Activated CD4-positive, CD25-positive, alpha-beta regulatory T cell (primary cell): ENCODE measurements at places on chromosomes 3 and 15.
A peak's percentile ranks its signal among the peaks of the same experiment; 100 is the strongest.

GRCh38 chr3:123287051-123287961, 85.6 kb downstream of the SEC22A start:
- DNase-seq: no peak

DNA sequence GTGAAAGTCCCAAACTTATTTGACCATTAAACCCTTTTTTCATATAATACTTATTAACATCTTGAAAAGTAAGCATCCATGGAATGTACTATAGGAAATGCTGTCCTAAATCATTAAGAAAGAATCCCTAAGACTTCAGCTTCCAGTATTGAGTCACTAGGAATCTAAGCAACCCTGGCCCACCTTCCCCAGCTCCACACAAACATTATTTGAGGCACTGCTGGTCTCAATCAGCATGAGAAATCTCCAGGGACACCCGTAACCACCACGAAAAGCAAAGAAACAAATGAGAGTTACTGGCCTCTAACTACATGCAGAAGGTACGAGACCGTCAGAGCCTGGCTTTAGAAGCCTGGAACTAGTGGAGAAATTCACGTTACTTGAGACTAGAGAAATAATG, 68.2 kb downstream of the POLQ start:
- DNase-seq: no peak

GRCh38 chr3:151168269-151169094, 34.5 kb downstream of the GPR171 start:
- DNase-seq: peak; percentile 55

DNA sequence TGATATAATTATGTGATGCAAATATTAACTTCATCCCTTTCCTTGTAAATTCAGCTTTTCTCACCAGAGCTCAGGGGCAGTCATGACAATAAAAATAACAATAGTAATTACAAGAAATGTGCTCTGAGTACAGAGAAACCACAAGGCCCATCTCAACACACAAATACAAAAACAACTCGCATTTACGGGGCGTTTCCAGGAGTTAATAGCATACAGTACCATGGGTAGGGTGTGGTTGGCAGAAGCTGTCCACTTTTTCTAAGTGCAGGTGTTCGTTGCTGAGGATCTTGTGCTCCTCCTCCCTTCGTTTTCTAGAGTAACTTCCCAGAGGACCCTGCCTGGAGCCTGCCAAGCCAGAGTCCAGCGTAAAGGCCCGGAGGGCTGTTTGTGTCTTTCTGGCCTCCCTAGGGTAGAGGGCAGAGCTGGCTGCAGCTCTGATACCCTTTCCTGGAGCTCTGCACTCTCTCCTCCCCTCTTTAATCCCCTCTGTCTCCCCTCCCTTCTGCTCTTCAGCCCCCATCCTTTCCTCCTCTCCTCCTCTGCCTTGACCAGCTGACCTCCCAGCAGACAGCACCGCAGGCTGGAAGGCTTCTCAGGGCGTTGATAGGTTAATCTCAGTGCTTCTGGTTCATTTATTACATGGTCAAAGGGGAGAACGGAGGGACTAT, 11.4 kb downstream of the SEMA3G start:
- DNase-seq: no peak

- DNase-seq: no peak
Observed at GRCh38 chr3:33179132-33179531, 39.5 kb downstream of the SUSD5 start.

DNA sequence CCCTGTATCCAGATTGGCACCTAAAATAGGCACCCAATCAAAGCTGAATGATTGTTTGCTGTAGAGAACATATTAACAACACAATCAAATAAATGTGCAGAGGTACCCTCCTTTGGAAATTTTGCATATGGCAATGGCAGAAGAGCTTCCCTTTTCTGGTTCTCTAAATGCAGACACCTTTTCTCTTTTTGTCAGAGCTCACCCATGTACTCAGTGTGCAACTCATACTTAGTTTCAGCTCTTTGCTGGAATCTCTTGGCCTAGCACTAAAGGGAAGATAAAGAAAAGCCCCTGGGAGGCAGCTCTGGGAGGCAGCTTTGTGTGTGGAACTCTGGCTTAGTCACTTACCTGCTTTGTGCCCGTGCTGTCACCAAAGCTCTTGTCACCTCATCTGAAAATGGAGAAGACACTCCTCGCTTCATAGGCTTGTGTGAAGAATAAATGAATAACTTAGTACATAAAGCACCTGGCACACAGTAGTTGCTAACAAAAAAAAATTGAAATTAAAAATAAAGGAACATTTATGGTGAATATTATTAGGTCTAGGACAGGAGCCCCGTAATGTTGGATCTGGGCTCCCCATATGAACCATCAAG, 28.8 kb downstream of the ST6GAL1 start:
- no peak for DNase-seq

DNA sequence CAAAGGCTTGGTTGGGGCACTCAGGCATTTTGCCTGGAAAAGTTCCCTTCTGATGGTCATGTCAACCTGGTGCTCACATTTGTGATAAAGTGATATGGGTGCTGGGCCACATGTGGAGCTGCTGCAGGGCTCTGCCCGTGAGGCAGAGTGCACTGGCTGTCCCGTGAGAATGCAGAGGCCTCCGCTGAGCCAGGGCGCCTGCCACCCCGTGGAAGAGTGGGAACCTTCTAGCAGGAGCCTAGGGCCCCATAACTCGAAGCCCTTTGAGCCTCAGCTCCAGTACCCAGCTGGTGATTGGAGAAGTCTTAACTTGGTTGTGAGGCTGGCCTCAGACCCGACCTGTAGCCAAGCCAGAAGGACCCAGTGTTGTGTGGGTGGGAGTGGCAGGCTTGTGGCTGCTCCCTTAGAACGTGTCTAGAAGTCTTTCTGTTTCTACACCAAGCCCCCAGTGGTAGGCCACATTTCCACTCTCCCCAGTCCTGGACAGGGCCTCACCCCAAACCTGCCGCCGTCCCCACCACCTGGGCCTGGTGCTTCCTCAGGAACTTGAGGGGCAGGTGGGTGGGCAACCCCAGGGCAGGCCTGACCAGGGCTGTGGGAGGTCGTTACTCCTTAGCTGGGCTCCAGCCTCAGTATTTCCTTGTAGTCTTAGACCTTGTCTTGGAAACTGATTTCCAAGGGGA, 19.7 kb downstream of the SEC61A1 start:
- no peak for DNase-seq

- DNase-seq: no peak
Observed at GRCh38 chr3:194736896-194737600, 51.4 kb downstream of the FAM43A start.

DNA sequence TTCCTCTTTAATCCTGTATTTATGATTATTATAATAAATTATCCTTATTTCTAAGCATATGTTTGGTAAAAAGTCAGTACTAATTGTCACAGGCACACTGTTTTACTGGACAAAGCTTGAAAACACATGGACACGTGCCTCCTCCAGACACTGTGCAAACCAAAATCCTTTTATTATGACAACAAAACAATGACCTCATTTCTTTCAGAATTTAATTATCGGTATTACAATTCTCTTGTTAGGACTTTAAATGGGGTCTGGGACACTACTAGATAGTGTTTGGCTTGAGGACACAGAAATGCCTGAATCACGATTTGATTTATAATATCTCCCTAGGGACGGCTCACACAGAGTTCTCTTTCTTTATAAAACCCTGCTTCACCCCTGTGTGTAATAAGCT, 107.3 kb upstream of the IGSF10 start:
- DNase-seq: no peak

DNA sequence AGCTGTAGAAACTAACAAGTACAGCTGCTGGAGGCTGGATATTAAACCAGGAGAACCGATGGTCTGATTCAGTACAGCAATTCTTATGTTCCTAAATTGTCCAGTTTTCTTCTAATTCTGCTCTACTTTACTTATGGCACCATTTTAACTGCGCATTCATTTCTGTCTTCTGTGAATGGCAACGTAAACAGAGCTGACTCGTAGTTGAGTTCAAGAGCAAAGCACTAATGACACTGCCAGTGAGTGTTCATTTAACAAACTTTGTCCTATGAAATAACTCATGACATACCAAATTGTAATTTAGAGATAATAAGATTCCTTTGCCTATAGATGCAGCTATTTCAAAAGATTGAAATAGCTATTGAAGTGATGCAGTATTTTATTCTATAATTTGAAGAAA, 48.7 kb downstream of the BCHE start:
- DNase-seq: no peak

- DNase-seq: no peak
Observed at GRCh38 chr3:131236421-131236820, 145.2 kb upstream of the NUDT16 start.

- no peak for DNase-seq
Observed at GRCh38 chr15:95626501-95627361, 703.8 kb upstream of the NR2F2 start.

- DNase-seq: no peak
Observed at GRCh38 chr15:45481135-45481534, 41.4 kb downstream of the SLC30A4 start.

DNA sequence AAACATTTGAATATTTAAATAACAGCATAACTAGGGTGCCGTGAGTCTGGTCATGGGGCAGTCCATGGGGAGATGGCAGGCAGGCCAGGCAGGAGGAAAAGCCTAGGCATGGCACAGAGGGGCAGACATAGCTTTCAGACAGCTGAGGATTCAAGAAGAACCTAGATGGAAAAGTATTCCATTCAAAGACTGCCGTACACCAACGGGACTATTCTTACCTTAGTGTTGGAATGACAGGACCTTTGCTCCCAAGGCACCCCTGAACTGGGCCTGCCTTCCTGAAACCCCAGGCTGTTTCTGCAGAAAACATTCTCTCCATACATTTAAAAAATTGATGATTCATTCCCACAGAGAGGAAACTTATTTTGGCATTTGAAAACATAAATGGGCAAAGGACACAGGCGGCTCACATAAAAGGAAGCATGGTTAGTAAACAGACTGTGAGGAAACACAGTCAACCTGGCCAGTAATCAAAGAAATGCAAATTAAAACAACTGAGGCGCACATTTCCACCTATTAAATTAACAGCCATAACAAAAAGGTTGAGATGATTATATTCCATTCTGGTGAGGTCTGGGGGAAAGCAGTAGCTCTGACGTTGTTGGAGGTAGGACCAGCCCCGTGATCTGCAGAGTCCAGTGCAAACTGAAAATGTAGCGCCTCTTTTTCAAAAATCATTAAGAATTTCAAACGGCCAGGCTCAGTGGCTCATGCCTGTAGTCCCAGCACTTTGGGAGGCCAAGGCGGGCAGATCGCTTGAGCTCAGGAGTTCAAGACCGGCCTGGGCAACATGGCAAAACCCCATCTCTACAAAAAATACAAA, 71.3 kb upstream of the SMAD3 start:
- DNase-seq: no peak

- DNase-seq: no peak
Observed at GRCh38 chr3:187277129-187277462, 14.4 kb downstream of the MASP1 start.

GRCh38 chr3:104564045-104564643, 802.6 kb upstream of the ALCAM start:
- DNase-seq: peak; percentile 4

GRCh38 chr3:194543550-194543949, 56.7 kb upstream of the ATP13A3 start:
- DNase-seq: no peak

GRCh38 chr3:73469331-73469730, 155.4 kb downstream of the PDZRN3 start:
- no peak for DNase-seq

GRCh38 chr3:15339786-15340215, 7.4 kb upstream of the SH3BP5 start:
- no peak for DNase-seq

DNA sequence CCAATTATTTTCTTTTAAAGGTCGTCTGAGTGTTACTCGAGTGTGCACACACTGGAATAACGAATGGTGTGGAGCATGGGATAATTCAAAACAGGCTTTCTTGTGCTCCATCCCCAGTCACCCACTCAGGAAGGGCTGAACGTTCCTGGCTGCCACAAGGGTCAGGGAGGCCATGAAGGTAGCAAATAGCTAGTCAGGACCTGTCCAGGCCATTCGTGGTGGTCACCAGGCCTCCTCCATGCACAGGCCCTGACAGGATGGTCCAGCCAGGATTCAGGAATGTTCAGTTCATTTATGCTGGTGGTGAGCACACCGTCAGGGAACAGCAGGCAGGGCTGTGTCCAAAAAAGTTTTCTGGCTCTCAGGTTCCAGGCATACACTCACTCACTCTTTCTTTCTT, 11.7 kb upstream of the NR2E3 start:
- no peak for DNase-seq

DNA sequence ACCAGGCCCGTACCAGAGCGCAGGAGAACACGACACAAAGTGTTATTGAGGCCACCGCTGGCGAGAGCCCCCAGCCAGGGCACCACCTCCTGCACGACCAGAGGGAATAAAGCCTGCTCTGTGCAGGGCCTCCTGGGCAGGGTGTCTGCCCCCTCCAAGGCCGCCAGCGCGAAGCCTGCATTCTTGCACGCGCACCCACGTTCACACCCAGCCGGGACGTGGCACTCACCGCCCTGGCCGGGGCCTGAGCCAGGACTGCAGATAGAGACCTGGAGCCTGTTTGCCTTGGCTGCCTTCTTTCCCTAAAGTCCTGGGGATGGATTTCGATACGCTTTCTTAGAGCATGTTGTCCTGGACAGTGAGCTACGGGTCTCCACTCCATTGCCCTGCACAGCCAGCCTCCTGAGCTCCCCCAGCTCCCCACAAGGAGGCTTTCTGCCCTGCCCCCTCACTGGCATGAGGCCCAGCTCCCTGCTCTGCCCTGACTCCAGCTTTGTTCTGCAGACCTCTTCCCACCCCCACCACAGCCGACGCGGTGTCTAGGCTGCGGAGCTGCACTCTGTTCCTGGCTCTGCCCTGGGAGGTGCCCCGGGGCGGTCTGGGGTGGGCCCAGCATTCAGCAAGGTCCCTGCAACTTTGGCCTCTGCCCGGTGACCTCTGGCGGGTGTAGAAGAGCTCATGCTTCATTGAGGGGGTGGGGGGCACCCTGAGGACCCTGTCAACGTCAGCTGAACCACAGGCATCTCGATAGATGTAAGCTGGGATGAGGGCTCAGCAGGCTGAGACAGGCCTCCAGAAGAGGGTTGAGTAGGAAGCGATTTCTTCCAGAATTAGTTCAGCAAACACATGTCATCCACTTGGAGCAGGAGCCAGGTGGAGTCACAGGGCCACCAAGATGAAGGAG, 145.0 kb downstream of the LRRK1 start:
- no peak for DNase-seq

DNA sequence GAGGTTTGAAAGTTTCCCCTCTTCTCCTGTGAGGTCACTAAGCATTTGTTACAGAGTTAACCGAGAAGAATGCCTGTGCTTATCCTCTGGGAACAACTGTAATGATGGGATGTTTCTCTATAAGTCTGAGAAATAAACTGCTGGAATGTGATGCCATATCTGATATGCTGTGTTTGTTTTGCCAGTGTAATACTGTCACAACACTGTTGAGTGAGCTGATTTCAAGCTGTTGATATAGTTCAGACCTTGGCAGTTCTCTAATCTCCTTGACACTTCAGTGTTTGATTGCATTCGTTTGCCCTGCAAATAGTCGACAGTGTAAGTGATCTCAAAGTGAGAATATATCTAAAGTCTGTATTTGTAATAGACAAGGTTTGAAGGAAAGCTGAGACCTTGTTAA, 73.3 kb downstream of the PTPRG start:
- no peak for DNase-seq

- DNase-seq: no peak
Observed at GRCh38 chr15:63726491-63726890, 107.3 kb downstream of the HERC1 start.
